ENCODE measurements at places on chromosomes 1 and 21. TPM values are rescaled to one million over a fixed set of nuclear protein-coding genes. Genes with fewer than 3 reads are reported as not detected.

- DNase-seq, result no peak
Measured at GRCh38 chr21:35197191-35197590, 148.1 kb upstream of the RUNX1 start.

GRCh38 chr1:181033128-181033798, 520 bp upstream of the MR1 start:
- peak; percentile 54 for DNase-seq

DNA sequence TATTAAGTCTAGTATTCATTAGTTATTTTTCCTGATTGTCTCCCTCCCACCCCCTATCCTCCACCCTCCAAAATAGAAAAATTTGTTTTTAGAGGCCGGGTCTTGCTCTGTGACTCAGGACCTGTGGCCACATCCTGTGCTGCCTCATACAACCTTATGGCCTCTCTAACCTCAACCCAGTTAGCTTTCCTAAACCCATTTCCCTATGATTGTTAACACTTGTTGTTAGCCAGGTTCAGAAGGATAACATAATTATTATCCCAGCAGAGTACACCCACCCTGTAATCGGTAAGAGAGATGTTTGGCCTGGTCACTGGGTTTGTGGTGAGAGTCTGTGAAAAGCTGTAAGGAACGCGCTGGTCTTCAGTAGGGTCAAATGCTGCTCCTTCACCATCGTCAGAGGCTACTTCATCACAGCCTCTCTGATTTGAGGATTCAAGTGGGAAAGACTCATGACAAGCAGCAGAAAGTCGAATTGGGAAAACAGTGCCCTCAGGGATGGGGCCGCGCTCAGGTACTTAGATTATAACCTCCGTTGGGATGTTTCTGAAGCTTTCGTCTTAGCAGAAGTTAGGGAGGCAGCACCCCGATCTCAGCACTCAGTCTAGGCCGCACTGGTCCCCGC, 35.9 kb upstream of the HMGN1 start:
- DNase-seq, result no peak

GRCh38 chr1:225603538-225604354, 49.2 kb downstream of the ENAH start:
- DNase-seq, result no peak

- peak; percentile 12 for DNase-seq
Measured at GRCh38 chr1:155794605-155795245, 62.3 kb downstream of the GON4L start.

- DNase-seq, result no peak
Measured at GRCh38 chr1:223803211-223803610, 42.5 kb downstream of the TP53BP2 start.

DNA sequence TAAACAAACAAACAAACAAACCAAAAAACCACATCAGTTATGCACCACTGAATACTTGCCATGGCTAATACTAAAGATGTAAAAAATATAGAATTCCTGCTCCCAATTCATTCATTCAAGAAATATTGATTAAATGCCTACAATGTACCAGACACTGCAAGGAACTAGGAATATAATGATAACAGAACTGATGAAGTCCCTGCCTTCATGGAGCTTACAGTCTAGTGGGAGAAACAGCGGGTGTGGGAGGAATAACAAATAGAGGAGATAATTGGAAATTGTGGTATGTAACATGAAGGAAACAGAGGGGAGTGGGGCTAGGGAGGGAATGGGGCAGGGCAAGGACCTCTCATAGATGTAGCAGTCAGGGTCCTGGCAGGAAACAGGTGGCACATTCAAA, 58.6 kb upstream of the NBL1 start:
- DNase-seq, result no peak

DNA sequence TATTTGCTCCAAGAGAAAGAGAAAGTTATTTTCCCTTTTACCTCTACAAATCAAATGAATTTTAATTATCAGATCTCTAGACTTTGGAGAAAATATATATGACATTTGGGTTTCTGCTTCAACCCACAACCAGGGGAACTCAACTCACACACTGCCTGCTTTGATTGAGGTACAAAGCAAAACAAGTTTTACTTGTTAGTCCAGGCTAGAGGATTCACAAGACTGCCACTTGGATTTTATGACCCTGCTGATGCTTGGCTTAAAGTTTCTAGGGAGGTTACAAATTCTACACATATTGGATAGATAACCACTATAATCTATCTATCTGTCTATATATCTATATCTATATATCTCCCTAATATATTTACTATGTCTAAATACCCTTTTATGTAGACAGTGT, 467.3 kb upstream of the RGS18 start:
- DNase-seq, result no peak

GBP6 gene
- polyA plus RNA-seq, result 0.90 TPM

ATXN7L2 gene
- polyA plus RNA-seq, result 8.1 TPM
